ENCODE measurements at places on chromosomes 7 and 10. TPM values are rescaled to one million over a fixed set of nuclear protein-coding genes. Genes with fewer than 3 reads are reported as not detected.

CUEDC2 gene
- 47.0 TPM for total RNA-seq

GDF2 gene
- not detected for total RNA-seq

CALML3 gene
- total RNA-seq: not detected

GJD4 gene
- total RNA-seq: not detected

SPDYE8 gene
- total RNA-seq: not detected

KNDC1 gene
- 3.3 TPM for total RNA-seq

ADAM12 gene
- total RNA-seq: 9.1 TPM

LSM5 gene
- 16.1 TPM for total RNA-seq

SORCS1 gene
- not detected for total RNA-seq

MYL10 gene
- not detected for total RNA-seq

ZNF37A gene
- 16.1 TPM for total RNA-seq

HTR5A gene
- not detected for total RNA-seq

ENTPD1 gene
- 0.60 TPM for total RNA-seq

AKR1C2 gene
- 48.6 TPM for total RNA-seq

TMEM213 gene
- total RNA-seq: not detected

PSPH gene
- total RNA-seq: 22.1 TPM

NEUROG3 gene
- total RNA-seq: not detected

WDFY4 gene
- not detected for total RNA-seq

AGBL3 gene
- total RNA-seq: 0.52 TPM

GPR15LG gene
- total RNA-seq: not detected

PNLIPRP1 gene
- not detected for total RNA-seq

PROSER2 gene
- 1.2 TPM for total RNA-seq

ZC3HAV1 gene
- total RNA-seq: 17.7 TPM

ADCYAP1R1 gene
- total RNA-seq: not detected

NPC1L1 gene
- total RNA-seq: 0.09 TPM

GIMAP2 gene
- 0.17 TPM for total RNA-seq

GOLGA7B gene
- not detected for total RNA-seq

SEC31B gene
- 3.9 TPM for total RNA-seq

USP54 gene
- 7.8 TPM for total RNA-seq

SNCG gene
- total RNA-seq: 69.4 TPM

SLC13A1 gene
- total RNA-seq: not detected

COBL gene
- total RNA-seq: not detected

HOXA6 gene
- total RNA-seq: 0.09 TPM

SYT15B gene
- not detected for total RNA-seq

SHH gene
- total RNA-seq: not detected

HYAL4 gene
- total RNA-seq: not detected

ZNF394 gene
- 19.7 TPM for total RNA-seq

TWIST1 gene
- 127 TPM for total RNA-seq

MACC1 gene
- total RNA-seq: 0.09 TPM

NOBOX gene
- not detected for total RNA-seq

LEP gene
- total RNA-seq: not detected

PMS2 gene
- 22.2 TPM for total RNA-seq

HHEX gene
- 2.8 TPM for total RNA-seq

EPO gene
- not detected for total RNA-seq

SSMEM1 gene
- not detected for total RNA-seq

SMKR1 gene
- total RNA-seq: not detected

SEPTIN7 gene
- 181 TPM for total RNA-seq

HPSE2 gene
- not detected for total RNA-seq

CFAP69 gene
- total RNA-seq: 5.0 TPM

UCN3 gene
- total RNA-seq: not detected
